ENCODE measurements at places on chromosomes 5 and 9. TPM values are rescaled to one million over a fixed set of nuclear protein-coding genes. Genes with fewer than 3 reads are reported as not detected.

SLC6A18 gene
- total RNA-seq, result not detected

FOXI1 gene
- total RNA-seq, result not detected

C5orf58 gene
- total RNA-seq, result not detected

MYOZ3 gene
- total RNA-seq, result 0.18 TPM

SLC25A48 gene
- total RNA-seq, result 0.41 TPM

MEGF10 gene
- not detected for total RNA-seq

SPINK13 gene
- total RNA-seq, result 0.31 TPM

OSMR gene
- total RNA-seq, result 67.0 TPM

OBP2B gene
- not detected for total RNA-seq

PTPRD gene
- total RNA-seq, result 0.59 TPM

OMD gene
- not detected for total RNA-seq

MCIDAS gene
- 1.6 TPM for total RNA-seq

GABRA6 gene
- total RNA-seq, result not detected

PCDHGC3 gene
- 6.6 TPM for total RNA-seq

GLDC gene
- 14.9 TPM for total RNA-seq

SPINK6 gene
- total RNA-seq, result 0.27 TPM

PTBP3 gene
- 44.7 TPM for total RNA-seq

MTMR12 gene
- 22.0 TPM for total RNA-seq

FRRS1L gene
- 0.22 TPM for total RNA-seq

CARTPT gene
- not detected for total RNA-seq

TSLP gene
- total RNA-seq, result not detected

TRIM36 gene
- 2.0 TPM for total RNA-seq

RNF180 gene
- total RNA-seq, result 0.42 TPM

GRXCR2 gene
- total RNA-seq, result not detected

NDUFA8 gene
- total RNA-seq, result 117 TPM

PCDHGA6 gene
- total RNA-seq, result 0.12 TPM

POU5F2 gene
- 0.02 TPM for total RNA-seq

ANKRD31 gene
- total RNA-seq, result 0.06 TPM

C5orf46 gene
- not detected for total RNA-seq

ADAMTS16 gene
- 1.4 TPM for total RNA-seq

TAF11L10 gene
- total RNA-seq, result not detected

IFNA13 gene
- total RNA-seq, result not detected

CLIC3 gene
- 6.7 TPM for total RNA-seq

PDCD1LG2 gene
- 0.25 TPM for total RNA-seq
